ENCODE measurements at places on chromosomes 6 and 20. TPM values are rescaled to one million over a fixed set of nuclear protein-coding genes. Genes with fewer than 3 reads are reported as not detected.

Gene EPPIN
- 0.38 TPM for total RNA-seq

Gene NDUFAF4
- total RNA-seq, result 20.4 TPM

Gene PRR18
- total RNA-seq, result 0.59 TPM

Gene SYCP2
- total RNA-seq, result 3.5 TPM

Gene RING1
- total RNA-seq, result 43.1 TPM

Gene CYP24A1
- total RNA-seq, result 0.21 TPM

Gene PSORS1C2
- total RNA-seq, result not detected

DNA sequence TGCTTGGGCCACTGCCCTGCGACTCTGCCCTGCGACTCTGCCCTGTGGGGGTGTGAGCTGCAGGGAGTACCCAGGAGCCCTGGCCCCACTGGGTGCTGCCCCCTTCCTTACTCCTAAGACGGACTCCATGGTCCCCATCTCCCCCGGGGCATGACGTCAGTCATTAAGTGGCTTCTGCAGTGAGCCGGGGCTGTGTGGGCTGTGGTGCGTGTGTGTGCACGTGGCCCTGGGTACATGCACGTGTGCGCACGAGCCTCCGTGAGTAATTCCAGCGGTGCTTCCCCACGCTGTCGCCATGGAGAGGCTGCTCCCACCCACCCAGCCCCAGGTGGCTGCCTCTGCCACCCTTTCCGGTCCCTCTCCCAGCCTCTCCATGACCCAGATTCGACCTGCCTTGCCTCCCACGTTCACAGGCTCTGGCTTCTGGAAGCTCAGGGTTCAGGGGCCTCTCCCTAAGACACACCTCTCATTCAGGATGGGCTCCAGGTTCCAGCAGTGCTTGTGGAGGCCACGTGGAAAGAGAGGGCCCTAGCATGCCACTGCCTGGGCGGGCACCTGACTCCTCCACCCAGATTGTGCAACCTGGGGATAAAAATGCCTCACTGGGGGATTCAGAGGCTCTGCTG, 88.3 kb downstream of the DLGAP4 start:
- peak; percentile 13 for DNase-seq

DNA sequence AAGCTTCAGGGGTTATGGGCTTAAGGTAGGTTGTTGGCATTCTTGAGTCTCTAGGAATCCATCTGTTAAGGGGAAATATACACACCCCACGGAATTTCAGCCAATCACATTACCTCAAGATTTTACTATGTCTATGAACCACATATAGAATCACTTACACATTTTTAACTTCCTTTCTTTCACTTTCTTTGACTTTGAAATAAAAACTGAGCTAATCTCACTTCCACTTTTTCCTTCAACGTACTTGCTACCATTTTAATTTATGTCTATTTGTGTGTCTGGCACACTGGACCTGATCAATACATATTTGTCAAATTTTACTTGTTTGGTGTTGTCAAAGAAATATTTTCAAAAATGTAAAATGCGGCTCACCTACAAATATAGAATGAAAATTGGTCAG, 545.4 kb upstream of the JAG1 start:
- no peak for DNase-seq

GRCh38 chr6:120384671-120385070, 949.6 kb downstream of the TBC1D32 start:
- DNase-seq, result no peak

GRCh38 chr6:118718297-118718696, 66.9 kb upstream of the CEP85L start:
- no peak for DNase-seq

DNA sequence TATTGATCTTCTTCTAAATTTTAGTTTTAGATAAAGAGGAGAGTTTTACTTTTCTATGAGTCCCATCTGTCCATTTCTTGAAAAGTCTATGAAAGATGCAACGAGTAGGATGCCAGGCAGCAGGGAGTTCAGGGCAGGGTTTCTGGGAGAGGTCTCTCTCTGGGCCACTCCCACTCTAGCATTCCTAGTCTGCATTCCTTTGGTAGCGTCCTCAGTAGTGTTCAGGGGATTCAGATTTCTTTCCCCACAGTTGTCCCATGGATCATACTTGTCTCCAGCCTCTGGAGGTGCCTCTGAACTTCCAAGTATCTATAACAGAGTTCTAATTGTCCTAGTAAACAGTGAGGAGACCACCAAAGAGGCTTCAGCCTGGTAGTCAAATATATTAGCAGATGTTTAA, 225.3 kb downstream of the RIMS1 start:
- DNase-seq, result no peak

- no peak for DNase-seq
Measured at GRCh38 chr6:165077876-165078275, 231.5 kb downstream of the C6orf118 start.

- DNase-seq, result no peak
Measured at GRCh38 chr6:9576521-9576920, 838.4 kb downstream of the TFAP2A start.

DNA sequence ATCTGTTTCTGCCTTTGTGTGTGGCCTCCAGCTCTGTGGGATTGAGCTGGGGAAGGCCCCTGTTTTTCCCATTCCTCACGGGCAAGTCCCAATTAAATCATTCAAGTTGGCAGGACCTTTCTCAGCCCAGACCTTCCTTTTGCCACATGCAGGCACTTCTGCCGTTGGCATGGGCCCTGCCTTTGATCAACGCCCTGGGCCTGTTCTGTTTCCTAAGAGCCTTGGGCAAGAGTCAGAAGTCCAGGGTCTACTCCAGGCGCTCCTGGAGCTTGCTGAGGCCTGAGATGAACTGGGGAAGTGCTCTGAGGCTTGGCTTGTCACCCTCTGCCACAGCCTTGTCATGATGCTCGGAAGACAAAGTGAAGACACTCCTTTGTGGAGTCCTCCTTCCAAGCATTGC, 7.1 kb downstream of the IP6K3 start:
- DNase-seq, result no peak

DNA sequence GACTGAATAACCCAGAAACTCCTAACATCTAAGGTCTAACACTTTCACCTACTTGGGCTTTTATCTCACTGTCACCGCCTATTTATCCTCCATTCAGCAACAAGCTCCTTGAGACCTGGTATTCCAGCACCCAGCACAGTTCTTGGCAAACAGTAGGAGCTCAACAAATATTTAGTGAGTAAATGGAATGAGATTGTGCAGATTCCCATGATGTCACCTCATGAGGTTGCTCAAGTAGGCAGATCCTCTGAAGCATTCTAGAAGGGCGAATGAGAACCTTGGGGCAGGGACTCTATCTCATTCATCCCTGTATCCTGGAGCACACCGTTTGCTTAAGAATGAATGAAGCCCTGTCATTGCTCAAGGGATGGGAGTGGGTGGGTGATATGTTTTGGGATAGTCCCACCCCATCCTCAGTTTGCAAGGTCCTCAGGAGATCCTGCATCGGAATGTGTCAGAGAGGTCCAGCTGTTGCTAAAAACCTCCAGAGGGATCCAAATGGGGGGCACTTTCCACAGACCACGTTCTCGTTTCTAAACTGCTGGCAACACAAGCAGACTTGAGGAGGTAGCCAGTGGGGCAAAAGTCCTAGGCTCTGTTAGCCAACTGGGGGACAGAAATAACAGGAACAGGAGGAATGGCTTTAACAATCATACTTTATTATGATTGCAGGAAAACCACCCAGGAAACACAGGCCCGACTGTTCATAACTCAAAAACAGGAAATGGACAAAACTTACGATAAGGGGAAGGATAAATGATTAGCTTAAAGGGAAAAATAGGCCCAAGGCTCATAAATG, 42.0 kb downstream of the EDN1 start:
- no peak for DNase-seq

GRCh38 chr20:1286267-1287024, 20.4 kb downstream of the SNPH start:
- DNase-seq, result no peak

DNA sequence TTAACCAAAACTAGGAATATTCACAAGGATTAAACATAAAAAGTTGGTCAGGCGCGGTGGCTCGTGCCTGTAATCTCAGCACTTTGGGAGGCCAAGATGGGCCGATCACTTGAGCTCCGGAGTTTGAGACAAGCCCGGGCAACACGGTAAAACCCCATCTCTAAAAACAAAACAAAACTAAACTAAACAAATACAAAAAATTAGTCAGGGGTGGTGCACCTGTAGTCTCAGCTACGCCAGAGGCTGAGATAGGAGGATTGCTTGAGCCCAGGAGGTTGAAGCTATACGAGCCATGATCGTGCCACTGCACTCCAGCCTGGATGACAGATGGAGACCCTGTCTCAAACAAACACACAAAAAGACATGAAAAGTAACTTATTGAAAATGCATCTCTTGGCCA, 3.2 kb downstream of the PSORS1C2 start:
- no peak for DNase-seq

DNA sequence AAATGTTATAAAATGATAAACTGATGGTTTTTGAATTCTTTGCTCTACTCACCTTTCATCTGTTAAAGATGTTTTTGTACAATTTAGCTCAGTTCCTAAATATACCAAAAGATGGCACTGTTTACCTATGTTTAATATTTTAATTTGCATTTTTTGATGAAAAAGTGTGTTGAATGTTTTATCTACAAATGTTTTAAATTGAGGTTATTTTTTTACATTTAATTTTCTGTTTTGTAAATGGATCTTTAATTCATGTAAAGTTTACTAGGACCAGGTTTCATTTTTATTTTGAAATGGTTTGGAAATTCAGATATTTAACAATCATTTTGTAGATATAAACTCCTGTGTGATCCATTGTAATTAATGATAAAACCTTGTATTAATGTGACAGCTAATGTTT, 30.0 kb downstream of the CDKAL1 start:
- DNase-seq, result no peak

DNA sequence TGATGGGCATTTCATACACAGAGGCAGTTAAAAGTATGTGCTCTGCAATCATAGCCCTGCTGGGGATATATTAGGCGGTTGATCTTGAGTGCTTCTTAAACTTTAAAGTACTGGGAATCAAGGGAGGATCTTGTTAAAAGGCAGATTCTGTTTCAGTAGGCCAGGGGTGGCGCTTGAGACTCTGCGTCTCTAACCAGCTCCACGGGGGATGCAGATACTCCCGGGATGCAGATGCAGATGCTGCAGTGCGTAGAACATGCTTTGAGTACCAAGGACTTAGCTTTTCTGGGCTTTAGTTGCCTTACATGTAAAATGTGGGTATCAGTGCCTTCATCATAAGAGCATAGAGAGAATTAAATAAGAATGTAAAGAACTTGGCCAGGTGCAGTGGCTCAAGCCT, 44.4 kb upstream of the ENPP5 start:
- DNase-seq, result no peak

DNA sequence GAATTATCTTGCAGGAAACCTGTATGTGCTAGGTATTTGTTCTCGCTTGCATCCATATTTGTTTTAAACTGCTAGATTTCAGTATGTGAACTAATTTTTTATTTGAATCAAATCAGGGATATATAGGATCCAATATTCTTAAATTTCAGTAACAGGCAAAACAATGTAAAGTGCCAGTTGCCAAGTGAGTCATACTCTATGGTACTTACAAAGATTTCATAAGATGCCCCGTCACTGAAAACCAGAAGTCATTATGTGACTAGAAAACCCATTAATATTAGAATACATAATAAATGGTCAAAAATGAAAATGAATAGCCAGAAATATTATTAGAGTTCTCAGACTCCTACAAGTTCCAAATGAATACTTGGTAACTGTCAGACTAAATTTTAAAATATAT, 481.2 kb downstream of the TFAP2A start:
- no peak for DNase-seq

- no peak for DNase-seq
Measured at GRCh38 chr6:16698162-16698533, 63.1 kb downstream of the ATXN1 start.

DNA sequence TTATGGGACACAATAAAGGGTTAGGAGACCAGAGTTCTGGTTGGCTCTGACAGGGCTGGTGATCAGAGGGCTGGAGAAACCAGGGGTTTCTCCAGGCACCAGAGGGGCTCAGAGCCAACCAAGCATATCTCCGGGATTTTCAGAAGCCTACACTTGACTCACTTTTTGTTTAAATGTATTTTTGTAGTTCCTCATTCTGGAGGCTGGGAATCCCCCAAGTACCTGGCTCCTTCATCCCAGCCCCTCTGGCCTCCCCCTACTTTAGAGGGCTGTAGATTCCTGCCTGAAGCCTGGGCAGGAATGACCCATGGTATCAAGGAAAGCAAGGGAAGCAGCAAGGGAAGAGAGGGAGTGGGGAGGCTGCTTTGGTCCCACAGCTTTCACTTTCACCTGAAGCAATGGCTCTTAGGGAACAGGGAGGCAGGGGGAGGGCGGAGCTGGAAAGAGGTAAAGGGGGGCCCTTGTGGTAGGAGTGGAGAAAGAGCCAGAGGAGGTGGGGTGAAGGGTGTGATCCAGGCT, 973 bp downstream of the CD40 start:
- no peak for DNase-seq

DNA sequence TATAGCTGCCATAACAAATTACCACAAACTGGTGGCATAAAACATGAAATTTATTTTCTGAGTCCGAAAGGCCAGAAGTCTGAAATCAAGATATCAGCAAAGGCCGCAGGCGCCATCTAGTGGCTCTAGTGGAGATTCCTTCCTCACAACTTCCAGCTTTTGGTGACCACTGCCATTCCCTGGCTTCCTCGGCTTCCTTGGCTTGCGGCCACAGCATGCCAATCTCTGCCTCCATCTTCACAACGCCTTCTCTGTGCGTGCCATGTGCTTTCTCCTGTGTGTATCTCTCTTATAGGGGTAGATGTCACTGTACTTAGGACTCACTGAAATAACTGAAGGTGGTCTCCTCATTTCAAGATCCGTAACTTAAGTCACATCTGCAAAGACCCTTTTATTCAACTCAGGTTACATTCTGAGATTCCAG, 5.4 kb upstream of the PLAGL1 start:
- peak; percentile 87 for DNase-seq

DNA sequence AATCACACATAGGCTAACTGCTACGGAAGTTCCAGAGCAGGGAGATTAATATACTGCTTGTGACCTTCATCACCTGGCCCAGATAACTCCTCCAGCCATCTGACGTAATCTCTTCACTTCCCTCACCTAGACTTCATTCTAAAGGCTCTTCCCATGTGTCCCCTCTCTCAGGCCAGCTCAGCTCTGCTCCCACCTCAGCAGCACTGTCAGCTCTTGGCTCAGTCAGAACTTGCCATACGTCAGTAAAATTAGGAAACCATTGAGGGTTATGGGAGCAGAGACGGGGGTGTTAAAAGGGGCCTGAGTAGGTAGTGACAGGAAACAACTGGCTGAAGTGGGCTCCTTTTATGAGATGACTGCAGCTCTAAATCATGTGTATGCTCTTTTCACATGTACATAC, 101.5 kb downstream of the KIF6 start:
- DNase-seq, result no peak

GRCh38 chr20:51461306-51461705, 81.2 kb downstream of the NFATC2 start:
- DNase-seq, result no peak
